HFFc6 (cell line): ENCODE measurements at places on chromosomes 3 and 15.

DNA sequence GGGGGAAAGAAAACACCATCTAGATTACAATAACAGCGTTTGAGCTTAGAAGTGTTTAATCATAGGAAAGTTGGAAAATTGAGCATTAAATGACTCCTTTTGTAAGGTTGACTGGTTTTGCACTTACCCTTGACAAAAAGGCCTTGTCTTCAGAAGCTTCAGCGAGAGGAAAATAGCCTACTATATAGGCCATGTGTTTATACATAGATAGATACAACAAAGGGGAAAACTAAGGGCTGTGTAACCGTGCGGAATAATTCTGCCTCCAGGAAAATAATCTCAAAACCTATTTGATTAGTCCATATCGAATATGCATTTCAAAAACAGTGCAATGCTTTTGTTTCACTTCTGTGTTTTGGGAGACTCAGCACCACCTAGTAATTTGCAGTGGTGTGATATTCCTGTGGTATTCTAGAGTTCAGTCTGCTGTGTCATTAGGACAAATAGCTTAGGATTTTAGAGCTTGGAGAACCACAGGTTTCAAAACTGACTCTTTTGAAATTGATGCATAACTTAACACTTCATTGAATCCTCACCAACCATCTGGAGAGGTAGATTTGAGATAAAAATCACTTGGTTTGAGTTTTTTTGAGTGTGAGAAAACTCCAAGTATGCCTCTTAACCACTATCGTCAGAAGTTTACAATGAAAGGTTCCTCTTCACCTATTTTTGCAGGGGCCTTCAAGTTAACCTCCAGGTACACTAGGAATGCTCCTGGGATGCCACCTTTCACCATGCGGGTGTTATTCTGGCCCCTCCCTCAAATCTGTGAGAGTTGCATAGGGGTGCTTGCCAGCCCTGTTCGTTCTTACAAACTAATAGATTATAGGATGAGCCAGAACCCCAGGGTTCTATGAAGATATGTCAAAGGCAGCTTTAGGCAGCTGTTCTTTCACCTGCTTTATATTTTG lies 1.9 kb downstream of the ARHGAP31 start:
- no peak for DNase-seq
- peaks cover 54% of the 10 kb centered on the region for H3K4me1 ChIP-seq
- peaks cover 6% of the 10 kb centered on the region; the same call in 1 of the 2 replicates for H3K36me3 ChIP-seq
- peak overlapping the region; percentile 97 for H3K4me3 ChIP-seq

GRCh38 chr15:85033148-85033547 lies 51.5 kb downstream of the PDE8A start:
- H3K4me1 ChIP-seq, result peaks cover 47% of the 10 kb centered on the region
- no peaks in the 10 kb centered on the region for H3K36me3 ChIP-seq
- DNase-seq, result no peak
- H3K4me3 ChIP-seq, result no peak overlapping the region
- peaks cover 3% of the 10 kb centered on the region; the same call in 1 of the 2 replicates for H3K27me3 ChIP-seq

DNA sequence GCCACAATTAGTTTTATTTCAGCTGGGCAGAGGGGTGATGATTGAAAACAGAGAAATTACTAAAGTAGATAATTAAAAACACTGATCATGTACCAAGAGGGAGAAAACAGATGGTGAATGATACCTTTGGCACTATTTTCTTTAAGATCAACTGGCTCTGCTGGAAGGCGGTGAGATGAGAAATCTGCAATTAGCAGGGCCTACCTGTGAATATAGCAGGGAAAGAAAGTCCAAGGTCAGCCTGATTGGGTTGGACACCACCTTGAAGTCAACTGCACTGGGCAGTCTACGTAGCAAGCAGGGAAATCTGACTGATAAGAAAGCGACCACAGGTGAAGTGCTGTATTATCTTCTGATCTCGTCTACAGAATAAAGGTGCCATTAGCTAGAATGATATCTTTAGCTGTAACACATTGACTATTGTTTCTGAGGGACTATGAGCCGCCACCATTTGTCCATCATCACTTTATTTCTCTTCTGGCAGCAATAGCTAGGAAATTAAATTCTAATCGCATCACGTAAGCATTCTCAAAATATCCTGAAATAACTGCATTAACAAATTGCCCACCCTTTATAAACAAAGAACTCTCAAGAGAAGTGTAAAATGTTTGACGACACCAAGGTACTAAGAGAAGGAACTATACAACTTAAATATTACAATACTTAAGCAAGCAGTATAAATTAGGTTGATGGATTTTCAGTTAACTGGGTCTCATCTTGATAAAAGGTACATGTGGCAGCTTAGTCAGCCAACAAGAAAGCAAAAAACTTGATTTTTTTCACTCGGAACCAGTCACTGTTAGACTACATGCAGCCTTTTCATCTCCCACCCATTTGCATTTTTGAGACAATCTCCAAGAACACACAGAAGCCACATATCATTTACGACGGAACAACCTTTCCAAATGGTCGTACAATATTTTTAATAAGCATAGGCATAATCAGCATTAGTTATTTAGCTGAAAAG lies 1.3 kb downstream of the NEDD4 start:
- peak overlapping the region; percentile 97 for H3K4me3 ChIP-seq
- peaks cover 34% of the 10 kb centered on the region for H3K4me1 ChIP-seq
- no peak for DNase-seq
- H3K27ac ChIP-seq, result peak overlapping the region; percentile 89

- no peaks in the 10 kb centered on the region for H3K27me3 ChIP-seq
- peaks cover 38% of the 10 kb centered on the region for H3K36me3 ChIP-seq
- H3K4me1 ChIP-seq, result peaks cover 57% of the 10 kb centered on the region
- H3K27ac ChIP-seq, result peak overlapping the region; percentile 89
- DNase-seq, result no peak
Observed at GRCh38 chr15:49135342-49135857, 20.0 kb downstream of the COPS2 start.

DNA sequence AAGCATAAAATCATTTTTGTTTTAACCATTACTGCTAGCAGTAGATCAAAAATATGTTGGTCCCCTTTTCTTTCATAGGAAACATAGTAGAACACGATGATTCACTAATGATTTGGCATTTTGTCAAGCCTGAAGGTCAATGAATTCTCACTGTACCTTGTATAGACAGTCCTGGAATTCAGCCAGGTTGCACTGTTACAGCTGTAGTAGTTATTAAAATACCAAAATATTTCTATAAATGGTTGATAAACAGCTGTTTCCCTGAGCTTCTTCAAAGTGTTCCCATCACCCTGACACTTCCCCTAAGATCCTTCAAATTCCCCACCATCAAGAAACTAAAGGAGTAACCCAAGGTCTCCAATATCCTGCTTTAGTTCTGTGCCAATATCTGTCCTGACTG lies 200.9 kb downstream of the ATP8B4 start:
- no peak overlapping the region for H3K27ac ChIP-seq
- H3K27me3 ChIP-seq, result no peaks in the 10 kb centered on the region
- H3K4me1 ChIP-seq, result peaks cover 9% of the 10 kb centered on the region; the same call in 1 of the 2 replicates
- no peaks in the 10 kb centered on the region for H3K36me3 ChIP-seq

- H3K27ac ChIP-seq, result no peak overlapping the region
- H3K36me3 ChIP-seq, result no peaks in the 10 kb centered on the region
- no peak overlapping the region for H3K4me3 ChIP-seq
- no peaks in the 10 kb centered on the region; the same call in 1 of the 2 replicates for H3K27me3 ChIP-seq
Observed at GRCh38 chr3:51964521-51964920, 2.7 kb downstream of the PCBP4 start.

GRCh38 chr3:29373131-29373680 lies 92.3 kb downstream of the RBMS3 start:
- no peaks in the 10 kb centered on the region; the same call in 1 of the 2 replicates for H3K27me3 ChIP-seq
- H3K27ac ChIP-seq, result peak overlapping the region; percentile 7
- H3K4me1 ChIP-seq, result peaks cover 37% of the 10 kb centered on the region
- no peak overlapping the region for H3K4me3 ChIP-seq
- peak; percentile 63 for DNase-seq
- H3K36me3 ChIP-seq, result peaks cover 11% of the 10 kb centered on the region

DNA sequence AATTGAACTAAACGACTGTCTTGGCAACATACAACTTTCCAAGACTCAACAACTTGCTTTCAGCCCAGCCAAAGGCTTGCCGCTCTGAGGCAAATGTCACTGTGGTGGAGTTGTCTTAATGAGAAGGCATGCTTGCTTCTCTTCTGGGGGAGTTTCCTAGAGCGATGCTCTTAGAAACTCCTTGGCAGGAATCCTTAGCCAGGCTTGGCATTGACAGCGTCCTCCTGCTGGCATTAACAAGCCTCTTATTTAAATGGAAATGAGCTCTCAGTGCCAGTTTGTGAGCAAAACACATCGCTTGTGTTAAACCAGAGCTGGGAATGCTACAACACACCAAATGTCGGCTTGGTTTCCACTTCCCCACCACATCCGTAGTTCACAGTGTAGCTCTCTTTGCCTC lies 265.5 kb upstream of the TPRG1 start:
- H3K4me1 ChIP-seq, result peaks cover 57% of the 10 kb centered on the region
- peaks cover 26% of the 10 kb centered on the region for H3K36me3 ChIP-seq
- DNase-seq, result no peak
- H3K27ac ChIP-seq, result no peak overlapping the region
- no peak overlapping the region for H3K4me3 ChIP-seq
- no peaks in the 10 kb centered on the region; the same call in 1 of the 2 replicates for H3K27me3 ChIP-seq

DNA sequence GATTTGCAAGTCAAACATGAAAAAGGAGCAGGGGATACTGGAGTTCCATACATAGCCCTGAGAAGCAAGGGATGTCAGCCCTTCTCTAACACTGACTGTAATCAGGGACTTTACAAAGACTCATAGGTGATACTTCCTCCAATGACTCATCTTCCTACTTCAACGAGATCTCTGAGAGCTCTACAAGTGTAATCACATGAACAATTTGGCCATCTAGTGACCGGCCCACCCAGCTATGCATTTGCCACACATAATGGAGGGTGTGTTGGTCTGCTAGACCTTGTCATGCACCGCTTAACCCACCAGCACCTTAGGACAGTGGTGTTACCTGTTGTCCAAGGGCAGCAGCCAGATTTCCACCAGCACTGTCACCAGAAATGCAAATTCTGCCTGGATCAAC lies 75.3 kb downstream of the NCEH1 start:
- H3K4me1 ChIP-seq, result peaks cover 19% of the 10 kb centered on the region
- H3K4me3 ChIP-seq, result no peak overlapping the region
- H3K27ac ChIP-seq, result peak overlapping the region; percentile 42; the same call in 1 of the 2 replicates
- no peak for DNase-seq
- H3K36me3 ChIP-seq, result peaks cover 35% of the 10 kb centered on the region
- H3K27me3 ChIP-seq, result peaks cover 2% of the 10 kb centered on the region

- DNase-seq, result no peak
- H3K27ac ChIP-seq, result no peak overlapping the region
- H3K4me3 ChIP-seq, result no peak overlapping the region
- H3K36me3 ChIP-seq, result no peaks in the 10 kb centered on the region
- no peaks in the 10 kb centered on the region for H3K27me3 ChIP-seq
Observed at GRCh38 chr15:38954090-38954489, 389.5 kb upstream of the RASGRP1 start.

DNA sequence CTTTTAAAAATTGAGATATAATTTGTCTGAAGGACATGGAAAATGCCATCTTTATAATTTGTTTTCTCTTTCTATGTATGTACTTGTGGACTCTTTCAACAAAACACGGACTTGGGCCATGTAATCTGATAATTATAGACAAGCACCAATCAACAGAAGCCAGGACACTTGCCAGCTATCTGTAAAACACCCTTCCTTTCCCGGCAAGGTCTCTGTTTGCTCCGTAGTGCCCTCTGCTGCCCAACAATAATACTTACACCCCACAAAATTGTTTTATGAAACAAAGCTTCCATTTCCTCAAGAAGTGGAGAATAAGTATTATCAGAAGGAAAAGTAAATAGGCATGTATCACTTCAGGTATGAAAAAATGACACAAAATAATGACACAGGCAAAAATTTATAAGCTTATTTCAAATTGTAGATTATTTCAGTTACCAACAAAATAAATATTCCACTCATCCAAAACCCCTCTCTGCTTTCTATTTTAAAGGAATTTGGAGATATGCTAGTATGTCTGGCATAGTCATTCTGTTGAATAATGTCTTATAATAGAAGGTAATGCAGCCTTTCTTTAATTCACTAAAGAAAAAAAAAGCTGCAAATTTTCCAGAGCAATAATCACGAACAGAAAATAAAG lies 32.8 kb downstream of the MYH15 start:
- no peaks in the 10 kb centered on the region for H3K27me3 ChIP-seq
- H3K4me3 ChIP-seq, result no peak overlapping the region
- no peak overlapping the region for H3K27ac ChIP-seq
- DNase-seq, result peak; percentile 46
- peaks cover 51% of the 10 kb centered on the region for H3K4me1 ChIP-seq

- H3K27ac ChIP-seq, result peak overlapping the region; percentile 98
- peaks cover 90% of the 10 kb centered on the region for H3K4me1 ChIP-seq
- peak overlapping the region; percentile 61 for H3K4me3 ChIP-seq
- H3K36me3 ChIP-seq, result peaks cover 7% of the 10 kb centered on the region; the same call in 1 of the 2 replicates
Observed at GRCh38 chr3:45988362-45988761, 7.3 kb downstream of the FYCO1 start.

- DNase-seq, result no peak
- H3K27me3 ChIP-seq, result no peaks in the 10 kb centered on the region
- peaks cover 5% of the 10 kb centered on the region; the same call in 1 of the 2 replicates for H3K4me1 ChIP-seq
- H3K4me3 ChIP-seq, result no peak overlapping the region
- no peak overlapping the region for H3K27ac ChIP-seq
- peaks cover 4% of the 10 kb centered on the region; the same call in 1 of the 2 replicates for H3K36me3 ChIP-seq
Observed at GRCh38 chr3:75982151-75982550, 196.8 kb upstream of the ZNF717 start.

DNA sequence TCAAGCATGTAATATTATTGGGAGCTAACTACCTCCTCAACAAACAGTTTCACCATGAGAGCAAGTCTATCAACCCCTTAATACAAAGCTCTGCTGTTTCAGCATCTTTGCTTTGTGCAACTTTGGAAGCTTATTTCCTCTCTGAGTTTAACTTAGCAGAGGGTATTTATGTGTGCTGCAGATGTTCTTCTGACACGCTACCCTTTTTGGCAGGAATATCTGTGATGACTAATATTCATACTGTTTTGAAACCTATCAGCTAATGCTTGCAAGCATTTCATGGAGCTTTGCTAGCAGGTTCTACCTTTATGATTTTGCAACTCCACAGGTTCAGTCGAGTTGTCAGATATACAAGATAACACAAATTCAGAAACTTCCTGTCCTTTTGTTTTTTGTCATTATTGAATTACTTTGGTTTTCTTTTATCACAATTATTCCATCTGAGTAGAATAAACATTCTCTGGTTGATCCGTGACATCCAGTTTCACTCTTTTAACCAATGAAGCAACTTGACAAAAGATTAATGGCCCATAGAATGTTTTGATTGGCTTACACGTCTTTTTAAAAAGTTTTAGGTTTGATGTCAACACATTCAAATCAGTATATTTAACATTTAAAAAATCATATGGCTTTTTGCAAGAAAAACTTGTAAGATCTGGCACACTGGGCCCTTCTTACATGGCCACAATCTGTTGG lies 1.7 kb upstream of the SLC9A9 start:
- H3K4me3 ChIP-seq, result no peak overlapping the region
- no peak overlapping the region for H3K27ac ChIP-seq
- no peaks in the 10 kb centered on the region for H3K36me3 ChIP-seq
- no peaks in the 10 kb centered on the region; the same call in none of the 2 replicates for H3K27me3 ChIP-seq
- peak; percentile 16 for DNase-seq
- no peaks in the 10 kb centered on the region; the same call in 1 of the 2 replicates for H3K4me1 ChIP-seq

- no peak overlapping the region for H3K4me3 ChIP-seq
- H3K4me1 ChIP-seq, result no peaks in the 10 kb centered on the region
- peaks cover 3% of the 10 kb centered on the region; the same call in 1 of the 2 replicates for H3K27me3 ChIP-seq
Observed at GRCh38 chr3:193048127-193048526, 130.5 kb upstream of the MB21D2 start.
